Activated T-helper 17 cell treated with anti-CD3 and anti-CD28 coated beads, Interleukin-2, amount 50 U/mL, for 72 hours (primary cell): ENCODE measurements at places on chromosomes 5 and 9.

GRCh38 chr9:6055216-6055615 is 39.8 kb upstream of the RANBP6 start:
- peak; percentile 79 for ATAC-seq

GRCh38 chr9:102740578-102740977 is 254.6 kb upstream of the CYLC2 start:
- no peak for ATAC-seq

DNA sequence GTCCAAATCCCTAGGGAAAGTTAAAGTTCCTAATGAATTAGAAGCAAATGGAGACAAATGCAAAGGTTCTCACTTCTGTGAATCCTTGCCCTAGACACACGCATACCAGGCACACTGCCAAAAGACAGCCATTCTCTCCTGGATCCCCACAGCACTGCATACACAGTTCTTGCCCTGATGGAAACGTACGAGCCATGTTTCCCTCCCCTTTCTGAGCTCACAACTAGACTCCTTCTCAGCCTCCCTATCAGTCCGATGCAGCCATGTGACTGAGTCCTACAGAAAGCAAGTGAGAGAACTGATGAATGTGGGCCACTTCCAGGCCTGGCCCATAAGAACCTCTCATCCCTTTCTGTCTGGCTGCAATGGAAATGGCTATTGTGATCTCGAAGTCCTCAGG is 92.0 kb downstream of the ZNF608 start:
- no peak for ATAC-seq

GRCh38 chr5:159911349-159911748 is 4.9 kb upstream of the ADRA1B start:
- no peak for ATAC-seq

DNA sequence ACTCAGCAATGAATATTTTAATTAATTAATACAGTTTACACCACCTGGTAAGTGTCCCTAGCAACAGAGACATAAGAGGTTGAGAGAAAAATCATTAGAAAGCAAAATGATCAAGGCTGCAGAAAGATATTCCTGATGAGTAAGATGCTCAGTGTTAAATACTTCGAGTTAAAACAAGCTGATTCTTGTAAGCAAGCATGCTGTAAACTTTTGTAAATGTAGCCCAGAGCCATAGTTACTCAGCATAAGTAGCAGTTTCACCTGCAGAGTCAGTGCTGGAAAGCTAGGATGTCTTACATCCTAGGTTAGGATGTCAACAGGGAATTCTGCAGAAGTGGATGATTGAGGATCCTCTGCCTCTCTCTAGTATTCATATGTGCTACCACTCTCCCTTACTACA is 4.2 kb downstream of the PRKACG start:
- no peak for ATAC-seq

DNA sequence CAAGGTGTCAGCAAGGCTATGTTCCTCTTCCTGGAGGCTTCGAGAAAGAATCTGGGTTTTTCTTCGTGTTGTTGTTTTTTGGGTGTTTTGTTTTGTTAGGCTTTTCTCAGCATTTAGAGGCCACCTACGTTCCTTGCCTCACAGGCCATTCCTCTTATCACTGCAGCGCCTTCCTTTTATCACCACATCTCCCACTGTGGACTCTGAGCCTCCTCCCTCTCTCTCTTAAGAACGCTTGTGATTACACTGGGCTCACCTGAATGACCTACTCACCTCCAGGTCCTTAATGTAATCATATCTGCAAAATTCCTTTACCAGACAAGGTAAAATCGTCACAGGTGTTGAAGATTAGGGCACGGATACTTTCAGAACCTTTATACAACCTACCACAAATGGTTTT is 340.8 kb downstream of the DTWD2 start:
- no peak for ATAC-seq

GRCh38 chr5:127290019-127290945 is at the start of gene MEGF10:
Gene MEGF10 (plus strand): TSS chr5:127290796. CDS start chr5:127331309, 40,513 bp downstream.
- no peak for ATAC-seq
